ENCODE measurements at places on chromosomes 6 and 20.

DNA sequence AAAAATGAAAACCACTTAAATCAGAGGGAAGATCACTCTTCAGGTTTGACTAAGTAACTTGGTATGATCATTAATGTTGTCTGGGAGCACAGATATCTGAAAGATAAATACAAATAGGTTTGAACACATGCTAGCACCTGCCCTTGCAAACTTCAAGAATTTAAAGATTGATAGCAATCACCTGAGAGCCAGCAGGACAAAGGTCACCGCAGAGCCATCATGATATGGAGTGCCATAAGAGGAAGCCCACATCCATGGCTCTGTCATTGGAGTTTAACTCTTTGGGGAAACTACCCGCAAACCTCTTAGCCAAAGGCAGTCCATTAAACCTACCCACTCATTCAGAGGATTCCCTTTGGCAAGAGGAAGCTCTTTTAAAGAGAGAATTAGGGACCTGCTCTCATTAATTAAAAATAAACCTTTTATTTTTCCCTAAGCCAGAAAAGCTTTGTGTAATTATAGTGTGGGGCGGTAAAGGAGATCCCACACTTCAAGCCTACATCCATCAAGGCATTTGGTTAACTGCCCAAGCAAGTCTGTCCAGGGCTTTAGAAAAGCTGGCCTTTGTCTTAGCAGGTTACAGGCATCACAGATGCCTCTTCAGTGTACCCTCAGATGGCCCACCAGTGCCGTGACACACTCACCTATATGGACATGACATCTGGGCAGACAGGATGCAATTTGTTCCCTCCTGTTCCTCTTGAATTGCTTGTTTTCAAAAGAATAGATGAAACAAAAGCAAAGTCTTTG is 73.0 kb downstream of the SASH1 start:
- no peak for DNase-seq

DNA sequence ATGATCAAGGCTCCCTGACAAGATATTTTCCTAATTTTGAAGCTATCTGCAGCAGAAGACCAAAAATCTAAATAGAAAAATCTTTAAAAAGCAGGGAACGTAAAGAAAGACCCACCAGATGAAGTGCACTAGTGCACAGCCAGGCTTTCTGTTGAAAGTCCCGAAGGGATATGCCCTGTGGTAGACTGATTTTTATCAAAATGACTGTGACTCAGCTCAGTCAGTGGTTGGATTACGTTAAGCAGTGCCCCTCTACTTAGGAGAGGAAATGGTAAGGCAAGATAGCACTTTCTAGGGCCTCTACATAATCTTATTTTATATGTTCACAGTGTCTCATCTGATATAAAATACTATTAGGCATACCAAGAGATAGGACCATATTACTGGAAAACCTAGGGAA is 123.4 kb upstream of the RAB32 start:
- no peak for DNase-seq

- DNase-seq = no peak
These were observed 309.8 kb upstream of the SUPT3H start for GRCh38 chr6:45687570-45687969.

- no peak for DNase-seq
These were observed 174.7 kb upstream of the PROKR2 start for GRCh38 chr20:5491455-5491854.

- DNase-seq = no peak
These were observed 73.5 kb downstream of the ARMC2 start for GRCh38 chr6:108921547-108922361.

GRCh38 chr20:38277285-38277684 is 16.8 kb upstream of the KIAA1755 start:
- no peak for DNase-seq

DNA sequence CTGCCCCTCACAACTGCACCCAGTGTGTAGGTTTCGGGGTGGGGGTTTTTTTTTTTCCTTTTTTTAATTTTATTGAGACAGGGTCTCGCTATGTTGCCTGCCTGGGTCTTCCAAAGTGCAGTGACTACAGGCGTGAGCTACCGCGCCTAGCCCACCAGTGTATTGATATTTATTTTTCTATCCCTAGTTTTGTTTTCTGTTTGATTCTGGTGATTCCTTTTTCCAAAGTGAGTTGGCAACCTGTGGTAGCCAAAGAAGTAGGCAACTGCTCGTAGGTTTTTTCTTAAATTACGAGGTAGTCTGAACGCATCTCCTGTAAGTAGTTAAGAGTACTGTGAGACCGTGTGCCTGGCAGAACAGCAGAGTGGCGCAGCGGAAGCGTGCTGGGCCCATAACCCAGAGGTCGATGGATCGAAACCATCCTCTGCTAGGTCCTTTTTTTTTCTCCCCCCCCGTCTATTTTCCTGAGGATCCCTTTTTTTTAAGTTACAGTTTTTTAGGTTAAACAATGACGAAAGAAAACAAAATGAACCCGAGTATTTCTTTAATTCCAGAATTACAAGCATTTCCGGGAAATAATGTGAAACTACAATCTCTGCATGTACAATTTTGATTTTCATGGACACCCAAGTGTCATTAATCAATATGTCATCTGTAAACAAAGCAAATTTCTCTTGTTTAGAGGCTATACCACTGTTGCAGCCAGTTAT is 78.7 kb upstream of the BTN3A2 start:
- no peak for DNase-seq

DNA sequence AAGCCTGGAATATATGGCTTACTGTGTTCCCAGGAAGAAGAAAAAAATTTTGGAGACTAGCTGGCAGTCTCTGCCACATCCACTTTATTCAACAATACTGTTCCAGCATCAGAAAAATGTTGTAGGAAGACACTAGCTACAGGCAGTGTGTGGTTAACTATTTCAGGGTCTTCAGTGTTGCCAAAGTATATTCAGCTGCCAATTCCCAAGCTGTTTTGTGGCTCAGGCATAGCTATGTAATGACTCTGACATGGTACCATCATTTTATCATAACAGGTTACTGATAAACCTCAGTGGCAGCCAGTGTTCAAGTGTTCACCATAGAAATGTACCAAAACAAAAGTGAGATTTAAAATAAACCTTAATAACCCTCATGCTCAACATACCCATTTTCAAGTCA is 503.1 kb downstream of the ADGRB3 start:
- DNase-seq = no peak

DNA sequence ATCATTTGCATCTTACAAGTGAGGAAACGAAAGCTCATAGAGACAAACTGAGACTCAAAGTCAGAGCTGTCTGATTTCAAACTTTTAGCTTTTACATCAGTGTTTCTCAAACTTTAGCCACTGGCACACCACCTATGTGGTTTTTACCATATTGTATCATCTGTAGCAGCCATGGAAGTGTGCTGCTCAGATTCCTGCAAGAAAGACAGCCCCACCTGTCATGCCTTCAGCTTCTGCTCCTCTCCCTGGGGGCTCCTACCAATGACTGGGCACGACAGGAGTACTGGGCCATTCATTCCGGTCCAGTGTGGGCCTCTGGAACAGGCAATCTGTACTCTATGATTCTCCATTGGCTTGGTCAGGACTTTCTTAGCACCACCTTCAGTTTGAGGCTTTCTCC is 87.0 kb downstream of the BCAS1 start:
- DNase-seq = no peak

- DNase-seq = no peak
These were observed at the start of gene PAK5 for GRCh38 chr20:9838378-9839295. Gene PAK5 (minus strand): TSS chr20:9839076. CDS start chr20:9644328, 194,748 bp downstream.

DNA sequence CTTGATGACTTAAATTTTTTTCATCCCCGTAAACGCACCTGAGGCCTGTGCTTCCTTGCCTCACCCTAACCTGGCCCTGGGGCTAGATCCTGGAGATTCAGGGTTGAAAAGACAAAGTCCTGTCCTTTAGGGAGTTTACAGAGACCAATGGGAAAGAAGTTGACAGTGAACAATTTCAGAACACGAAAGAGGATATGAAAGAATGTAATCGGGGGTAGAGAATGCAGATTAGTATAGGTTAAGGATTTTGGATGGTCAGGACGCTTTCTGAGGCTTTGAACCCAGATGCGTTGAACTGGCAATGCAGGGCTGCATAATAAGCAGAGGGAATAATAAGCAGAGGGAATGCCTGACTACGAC is 1.7 kb upstream of the FBXO5 start:
- no peak for DNase-seq

DNA sequence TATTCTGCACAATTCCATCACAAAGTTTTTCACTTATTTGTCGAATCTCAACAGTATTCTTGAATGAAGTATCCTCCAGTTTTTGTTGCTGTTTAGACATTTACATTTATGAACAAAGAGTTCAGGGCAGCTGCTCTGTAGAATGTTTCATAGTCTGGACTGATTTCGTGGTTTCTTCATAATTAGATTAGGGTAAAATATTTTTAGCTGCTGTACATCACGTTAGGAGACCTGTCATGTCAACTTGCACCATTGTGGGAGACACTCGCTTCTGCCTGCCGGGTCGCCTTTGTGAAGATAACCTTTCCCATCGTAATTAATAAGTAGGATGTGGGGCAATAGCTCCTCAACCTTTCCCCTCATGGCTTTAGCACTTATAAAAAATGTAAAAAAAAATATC is 27.5 kb upstream of the RPS6KA2 start:
- no peak for DNase-seq

DNA sequence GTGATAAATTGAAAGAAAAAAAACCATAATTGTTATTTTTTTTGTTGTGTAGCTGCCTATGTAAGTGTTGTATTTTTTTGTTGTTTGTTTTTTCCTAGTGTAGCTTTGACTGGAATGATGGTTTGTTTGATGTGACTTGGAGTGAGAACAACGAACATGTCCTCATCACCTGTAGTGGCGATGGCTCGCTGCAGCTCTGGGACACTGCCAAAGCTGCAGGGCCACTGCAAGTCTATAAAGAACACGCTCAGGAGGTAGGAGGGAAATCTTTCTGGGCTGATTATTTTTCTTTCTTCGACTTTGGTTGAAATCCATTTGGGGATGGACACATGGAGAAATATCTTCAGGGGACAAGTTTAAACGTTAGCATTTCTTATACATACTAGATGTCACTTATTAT is 3.8 kb downstream of the PEX7 start:
- no peak for DNase-seq

DNA sequence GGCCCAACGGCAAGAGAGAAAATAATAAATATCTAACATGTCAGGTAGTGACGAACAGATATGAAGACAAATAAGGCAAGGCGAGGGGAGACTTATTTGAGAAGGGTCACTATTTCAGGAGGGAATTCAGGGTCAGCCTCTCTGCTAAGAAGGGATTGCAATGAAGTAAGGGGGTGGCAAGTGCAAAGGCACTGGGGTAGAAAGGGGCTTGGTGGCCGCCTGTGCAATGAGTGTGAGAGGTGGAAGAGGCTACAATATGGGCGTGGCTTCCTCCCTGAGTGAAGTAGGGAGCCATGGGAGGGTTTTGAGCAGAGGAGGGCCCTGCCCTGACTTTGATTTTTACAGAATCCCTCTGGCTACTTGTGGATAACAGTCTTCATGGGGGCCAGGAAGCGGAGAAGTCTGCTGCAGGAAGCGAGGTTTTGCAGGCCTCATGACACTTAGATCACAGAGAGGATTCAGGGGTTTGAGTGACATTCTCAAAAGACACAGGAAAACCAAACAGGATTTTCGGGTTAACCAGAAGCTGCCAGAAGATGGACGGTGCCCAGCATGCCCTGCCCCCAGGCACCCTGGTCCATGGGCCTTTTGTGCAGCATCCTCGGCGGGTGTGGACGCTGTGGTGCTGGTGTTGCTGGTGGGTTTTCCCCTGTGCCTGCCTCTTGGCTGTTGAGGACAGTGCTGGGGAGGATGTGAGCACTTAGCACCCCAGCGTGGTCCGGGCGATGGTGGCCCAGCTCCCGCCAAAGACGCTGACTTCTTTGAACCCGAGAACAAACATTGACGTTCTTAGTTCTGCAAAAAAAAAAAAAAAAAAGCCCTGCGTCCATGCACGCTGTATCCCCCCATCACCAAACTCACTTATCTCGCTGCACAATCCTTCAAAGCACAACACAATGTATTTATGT is 124.2 kb upstream of the PTPN1 start:
- no peak for DNase-seq

- no peak for DNase-seq
These were observed 10.5 kb upstream of the SCUBE3 start for GRCh38 chr6:35203152-35203670.

- DNase-seq = no peak
These were observed 27.0 kb upstream of the CCN5 start for GRCh38 chr20:44688053-44688625.

- DNase-seq = no peak
These were observed 185.7 kb upstream of the FLRT3 start for GRCh38 chr20:14523090-14523489.

DNA sequence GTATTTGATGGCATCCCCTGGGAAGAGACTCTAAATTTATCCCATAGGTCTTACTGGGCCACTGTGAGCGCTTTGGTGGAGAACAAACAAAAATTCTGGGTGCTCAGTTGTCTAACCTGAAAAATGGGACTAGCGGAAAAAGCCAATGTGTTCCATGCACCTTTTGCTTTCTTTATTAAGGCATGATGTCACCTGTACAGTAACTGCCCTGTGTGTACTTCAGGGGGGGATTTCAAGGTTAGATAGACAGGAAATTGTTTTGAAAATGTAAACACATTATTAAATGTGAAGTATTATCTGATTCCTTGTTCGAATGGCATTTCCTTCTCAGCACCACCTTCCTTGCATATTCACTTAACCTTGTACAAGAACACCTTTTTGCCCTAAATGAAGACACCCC is 1.2 kb upstream of the EDN1 start:
- DNase-seq = no peak

GRCh38 chr6:147759093-147759492 is 250.6 kb downstream of the SAMD5 start:
- no peak for DNase-seq

DNA sequence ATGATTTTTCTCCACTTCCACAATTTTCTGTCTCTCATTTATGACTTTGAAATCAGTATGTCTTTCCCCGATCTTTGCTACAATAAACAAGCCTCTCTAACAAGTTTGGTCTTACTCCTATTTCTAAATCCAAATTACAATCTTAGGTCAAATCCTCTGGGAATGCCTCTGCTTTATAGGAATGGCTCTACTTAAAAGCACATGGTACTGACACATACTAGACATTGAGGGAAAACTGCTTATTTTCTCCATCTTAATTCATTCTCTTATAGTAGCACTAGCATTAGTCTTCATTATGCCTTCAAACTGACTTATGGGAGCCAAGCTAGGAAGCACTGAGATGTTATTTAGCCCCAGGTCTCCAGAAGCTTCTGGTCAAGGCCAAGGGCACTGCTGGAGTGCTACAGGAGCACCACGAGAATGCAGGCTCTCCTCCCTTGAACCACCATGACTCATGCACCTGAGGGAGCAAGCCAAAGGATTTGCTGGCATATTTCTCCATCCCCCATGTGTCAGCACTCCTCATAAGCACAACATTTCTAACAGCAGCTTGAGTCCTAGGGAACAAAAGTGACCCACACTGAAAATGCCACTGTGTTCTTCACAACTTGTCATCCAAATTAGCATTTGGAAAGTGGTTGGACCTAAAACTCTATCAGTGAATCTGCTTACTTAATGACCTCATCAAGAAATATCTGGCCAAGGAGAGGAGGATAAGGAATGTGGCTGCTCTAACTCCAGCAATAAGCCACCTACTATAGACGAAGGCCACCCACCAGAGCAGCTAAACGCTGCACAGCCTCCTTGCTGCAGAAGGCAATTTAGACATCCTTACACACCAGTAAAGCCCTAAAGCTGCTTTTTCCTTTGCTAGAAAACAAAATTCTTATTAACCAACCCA is 156.8 kb upstream of the KCNQ5 start:
- no peak for DNase-seq
